ENCODE measurements at places on chromosomes 13 and 19. TPM values are rescaled to one million over a fixed set of nuclear protein-coding genes. Genes with fewer than 3 reads are reported as not detected.

- DNase-seq = no peak
Observed at GRCh38 chr19:48915757-48916156, 15.6 kb downstream of the NUCB1 start.

DNA sequence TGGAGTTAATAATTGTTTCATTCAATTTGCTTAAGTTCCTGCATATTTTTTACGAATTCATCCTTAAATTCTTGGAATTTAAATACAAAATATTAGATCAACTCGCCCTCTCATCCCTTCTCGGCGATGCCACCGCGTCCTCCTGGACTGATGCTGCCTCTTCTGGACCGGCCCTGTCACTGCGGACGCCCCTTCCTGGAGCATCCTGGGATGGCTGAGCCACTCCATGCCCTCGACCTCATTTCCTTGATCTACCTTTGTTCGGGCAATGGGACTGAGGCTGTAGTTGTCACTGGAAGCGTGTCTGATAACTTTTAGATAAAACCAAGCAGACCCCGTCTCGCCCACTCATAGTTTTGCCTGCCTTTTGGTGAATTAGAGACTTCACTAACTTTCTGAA lies 283.7 kb downstream of the TEX29 start:
- DNase-seq = no peak

DNA sequence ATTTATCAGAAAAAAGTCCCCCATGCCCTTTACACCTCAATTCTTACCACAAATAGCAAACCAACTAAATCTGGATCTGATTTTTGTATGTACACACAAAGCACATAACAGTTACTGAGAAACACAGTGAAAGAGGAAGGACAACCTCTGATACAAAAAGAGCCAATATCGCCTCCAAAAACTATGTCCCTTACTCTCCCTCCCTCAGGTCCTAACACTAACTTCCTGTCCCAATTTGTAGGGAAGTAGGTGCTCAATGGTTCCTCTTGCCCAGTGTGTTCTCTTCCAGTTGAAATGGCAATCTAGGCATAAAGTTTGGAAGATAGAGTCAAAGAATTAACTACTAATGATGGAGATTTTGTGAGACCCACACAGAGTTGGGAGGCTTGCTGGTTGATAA lies 15.8 kb upstream of the FPR3 start:
- DNase-seq = no peak

Gene PRKACA
- 76.2 TPM for total RNA-seq

Gene NCR1
- total RNA-seq = not detected
